Astrocyte of the spinal cord (primary cell): ENCODE measurements at places on chromosomes 5 and 9.

DNA sequence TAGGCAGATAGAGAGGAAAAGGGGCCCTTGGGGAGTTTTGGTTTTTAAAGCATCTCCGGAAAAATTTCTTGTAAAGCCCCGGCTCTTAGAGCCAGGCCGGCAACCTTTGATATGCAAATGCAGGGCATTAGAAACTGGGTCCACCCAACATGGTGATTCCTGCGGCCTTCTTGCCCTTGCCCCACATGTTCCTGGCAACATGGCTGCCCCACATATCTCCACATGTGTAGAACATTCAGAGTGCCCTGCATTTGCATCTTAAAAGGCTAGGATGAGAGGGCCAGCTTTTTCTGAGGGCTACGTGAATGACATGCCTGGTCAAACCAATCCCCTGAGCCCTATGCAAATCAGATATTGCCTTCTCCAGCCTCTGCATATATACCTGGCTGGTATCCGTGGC is 5.0 kb upstream of the SNAPC3 start:
- DNase-seq, result no peak

GRCh38 chr9:97983589-97984187 is 547 bp downstream of the ANP32B start:
- no peak for DNase-seq

- DNase-seq, result no peak
Measured at GRCh38 chr9:98150164-98150563, 31.1 kb upstream of the TRIM14 start.

DNA sequence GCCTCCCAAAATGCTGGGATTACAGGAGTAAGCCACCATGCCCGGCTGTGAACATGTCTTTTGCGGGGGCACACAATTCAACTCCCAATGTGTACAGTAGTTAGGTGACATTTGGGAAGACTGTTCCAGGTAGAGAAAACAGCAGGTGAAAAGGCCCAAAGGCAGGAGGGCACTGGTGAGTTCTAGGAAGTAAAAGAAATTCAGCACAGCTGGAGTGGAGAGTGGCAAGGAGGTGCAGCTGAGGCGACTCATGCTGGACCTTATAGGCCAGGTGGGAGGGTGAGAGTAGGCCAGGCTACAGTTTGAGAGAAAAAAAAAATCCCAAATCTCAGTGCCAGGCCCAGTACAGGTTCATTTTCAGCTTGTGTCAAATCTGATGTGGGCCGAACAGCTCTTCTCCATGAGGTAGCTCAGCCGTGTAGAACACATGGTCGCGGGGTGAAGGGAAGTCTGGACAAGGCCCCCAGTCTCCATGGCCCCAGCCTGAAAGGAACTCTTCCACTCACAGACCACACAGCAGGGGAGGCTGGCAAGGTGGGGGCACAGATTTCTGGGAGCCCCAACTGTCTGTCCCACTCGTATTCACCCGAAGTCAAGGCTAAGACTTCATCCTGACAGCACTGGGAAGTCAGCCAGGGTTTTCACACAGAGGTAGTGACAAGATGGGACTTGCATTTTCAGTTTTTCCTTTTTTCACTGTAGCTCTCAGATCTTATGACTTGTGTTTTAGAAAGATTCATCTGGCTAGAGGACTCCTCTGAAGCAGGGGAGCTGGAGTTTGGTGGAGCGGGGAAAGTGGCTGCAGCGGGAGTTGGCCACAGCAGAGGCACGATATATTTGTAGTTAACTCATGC is 4.5 kb upstream of the HNRNPAB start:
- DNase-seq, result no peak

DNA sequence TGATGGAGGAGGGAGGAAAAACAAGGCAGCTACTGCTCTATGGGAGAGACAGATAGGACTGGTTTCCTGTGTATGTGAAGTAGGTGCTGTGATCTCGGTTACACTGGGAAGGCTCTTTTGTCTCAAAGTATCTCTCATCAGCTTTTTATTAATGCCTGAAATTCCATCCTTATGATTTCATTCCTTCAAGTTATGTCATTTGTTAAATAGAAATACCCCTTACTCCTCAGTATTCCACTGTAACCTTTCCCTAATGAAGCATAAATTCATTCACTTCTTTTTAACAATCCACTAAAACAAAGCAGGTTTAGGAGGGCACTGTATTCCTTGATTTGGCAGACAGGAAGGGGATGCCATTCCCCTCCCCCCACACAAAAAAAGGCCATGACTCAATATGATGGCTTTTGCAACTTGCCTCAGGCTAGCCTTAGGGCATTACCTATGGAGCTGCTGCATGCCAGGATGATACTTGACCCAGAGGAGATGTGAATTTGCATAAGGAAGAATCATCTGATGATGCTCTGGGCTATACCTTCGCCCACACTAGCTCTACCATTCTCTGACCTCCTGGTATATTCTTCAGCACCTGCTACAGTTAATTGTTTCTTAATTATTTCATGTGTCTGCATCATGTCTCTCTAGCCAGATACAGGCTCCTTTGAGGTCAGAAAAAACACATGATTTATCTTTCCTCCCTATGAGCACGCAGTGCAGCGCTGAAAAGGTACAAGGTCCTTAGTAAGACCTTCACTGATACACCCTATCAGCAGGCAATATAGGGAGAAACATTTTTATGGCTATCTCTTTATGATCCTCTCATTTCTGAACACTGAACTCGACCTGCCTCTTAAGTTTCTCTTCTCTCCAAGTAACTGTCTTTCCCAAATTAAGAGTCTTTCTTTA is 26.3 kb downstream of the NR3C1 start:
- DNase-seq, result peak; percentile 50

DNA sequence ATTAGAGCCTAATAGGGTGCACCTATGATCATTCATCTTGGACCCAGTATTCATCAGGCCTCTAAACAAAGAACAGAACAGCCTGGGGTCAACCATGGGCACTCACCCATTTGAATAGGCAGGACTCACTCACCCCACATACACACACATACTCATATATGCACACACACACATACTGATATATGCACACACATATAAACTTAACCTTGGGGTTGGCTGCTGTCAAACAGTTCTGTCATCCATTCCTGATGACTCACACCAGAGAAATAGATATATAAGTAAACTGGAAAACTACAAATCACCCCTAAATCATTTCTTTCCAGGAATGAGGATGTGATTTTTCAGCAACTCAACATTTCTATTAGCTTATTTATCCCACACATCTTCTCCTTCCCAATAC is 51.3 kb downstream of the ARL15 start:
- no peak for DNase-seq

- peak; percentile 75 for DNase-seq
Measured at GRCh38 chr5:56838409-56839039, 23.2 kb downstream of the MAP3K1 start.

DNA sequence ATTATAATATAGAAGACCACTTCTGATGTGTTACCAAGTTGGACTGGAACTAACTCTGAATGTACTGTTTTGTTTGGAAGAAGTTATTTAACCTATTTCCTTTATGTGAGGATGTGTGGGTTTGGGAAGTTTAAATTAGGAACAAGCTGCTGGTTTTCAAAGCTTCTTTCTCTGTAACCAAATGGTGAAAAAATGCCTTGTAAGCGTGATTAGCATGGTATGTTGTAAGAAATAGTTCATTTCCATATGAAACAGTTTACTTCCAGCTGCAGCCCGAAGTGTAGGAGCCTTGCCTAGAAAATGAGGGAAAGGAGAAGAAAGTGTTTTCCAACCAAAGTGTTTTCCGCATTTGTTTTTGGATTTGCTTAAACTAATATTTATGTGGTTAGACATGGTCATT is 36.0 kb downstream of the TTC1 start:
- peak; percentile 44 for DNase-seq

DNA sequence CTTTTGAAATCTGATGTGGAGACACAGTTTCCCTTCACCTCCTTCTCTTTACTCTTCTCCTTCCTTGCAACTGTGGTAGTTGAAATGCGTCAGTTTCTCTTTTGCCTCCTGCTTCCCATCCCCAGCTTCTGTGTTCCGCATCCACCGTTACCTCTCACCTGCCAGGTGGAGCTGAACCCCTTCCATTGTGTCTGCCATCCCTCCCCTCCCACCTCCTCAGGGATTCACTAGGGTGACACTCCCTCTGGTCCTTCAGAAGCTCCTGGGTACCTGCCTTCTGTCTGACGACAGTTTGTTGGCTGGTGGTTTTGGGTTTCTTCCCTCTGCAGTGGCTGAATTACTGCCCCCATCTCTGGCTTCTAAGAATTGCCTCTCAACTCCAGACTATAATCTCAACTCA is 132.1 kb downstream of the SLC24A2 start:
- no peak for DNase-seq

DNA sequence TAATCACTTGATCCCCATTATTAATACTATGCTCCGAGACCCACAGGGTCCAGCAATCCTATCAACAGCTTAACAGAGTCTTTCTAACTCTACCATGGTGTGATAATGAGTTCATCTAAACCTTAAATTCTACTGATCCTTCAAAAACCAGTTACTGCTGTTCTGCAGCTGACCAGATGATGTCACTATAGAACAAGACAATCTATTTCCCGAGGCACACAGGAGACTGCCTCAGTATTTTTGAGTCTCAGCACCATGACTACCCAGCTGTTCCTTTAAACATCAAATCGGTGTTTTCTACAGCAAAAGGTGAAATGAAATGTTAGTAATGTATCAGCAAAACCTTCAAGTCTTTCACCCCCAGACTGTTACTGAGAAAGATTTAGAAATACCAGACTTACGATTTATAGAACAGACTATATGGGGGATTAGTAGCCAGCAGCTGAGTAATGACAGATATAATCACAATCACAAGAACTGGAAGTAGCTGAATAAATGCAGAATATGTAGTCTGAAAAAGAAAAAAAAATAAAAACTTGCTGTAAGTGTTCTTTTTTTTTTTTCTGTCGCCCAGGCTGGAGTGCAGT is 16.9 kb downstream of the DNAJC18 start:
- peak; percentile 78 for DNase-seq

GRCh38 chr5:150293091-150293941 is 3.7 kb upstream of the CAMK2A start:
- no peak for DNase-seq

DNA sequence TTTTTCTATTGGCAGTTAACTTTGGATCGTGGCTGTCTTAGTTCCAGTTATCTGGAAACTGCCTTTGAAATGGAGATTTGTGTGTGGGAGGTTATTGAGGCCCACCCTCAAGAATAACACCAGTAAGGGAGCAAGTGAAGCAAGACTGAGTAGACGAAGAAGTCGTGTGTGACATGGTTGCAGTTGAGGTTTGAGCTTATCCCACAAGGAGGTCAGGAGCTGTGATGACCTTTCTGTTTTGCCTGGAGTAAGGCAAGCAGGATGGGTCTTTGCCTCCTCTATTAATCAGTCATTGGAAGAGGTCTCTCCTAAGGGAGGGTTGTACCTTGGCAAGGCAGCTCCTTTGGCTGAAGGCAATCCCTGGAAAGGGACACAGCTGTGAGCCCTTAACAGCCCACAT is 49.6 kb upstream of the CTXN3 start:
- no peak for DNase-seq

- peak; percentile 64 for DNase-seq
Measured at GRCh38 chr5:105931881-105932421, 1738.8 kb downstream of the EFNA5 start.

- peak; percentile 93 for DNase-seq
Measured at GRCh38 chr9:116549061-116549664, 137.9 kb upstream of the TRIM32 start.

DNA sequence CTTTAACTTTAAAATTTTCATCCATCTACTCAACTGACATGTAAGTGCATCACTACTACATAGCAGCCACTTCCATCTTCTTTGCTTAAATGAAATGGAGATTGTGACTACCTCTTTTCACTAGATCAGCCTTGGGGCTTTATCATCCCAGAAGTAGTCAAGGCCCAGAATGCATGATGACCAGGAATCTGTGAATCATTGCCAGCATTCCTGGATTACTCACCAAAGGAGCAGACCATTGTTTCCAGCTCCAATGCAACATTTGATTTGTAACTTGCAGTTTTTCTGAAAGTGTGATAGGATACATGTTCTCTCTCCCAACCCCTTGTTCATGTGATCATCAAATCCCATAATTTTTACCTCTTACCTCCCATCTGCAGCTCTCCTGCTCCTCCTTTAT is 65.1 kb downstream of the PLPPR1 start:
- DNase-seq, result peak; percentile 3

- DNase-seq, result no peak
Measured at GRCh38 chr5:179485845-179486575, 64.3 kb upstream of the RUFY1 start.

DNA sequence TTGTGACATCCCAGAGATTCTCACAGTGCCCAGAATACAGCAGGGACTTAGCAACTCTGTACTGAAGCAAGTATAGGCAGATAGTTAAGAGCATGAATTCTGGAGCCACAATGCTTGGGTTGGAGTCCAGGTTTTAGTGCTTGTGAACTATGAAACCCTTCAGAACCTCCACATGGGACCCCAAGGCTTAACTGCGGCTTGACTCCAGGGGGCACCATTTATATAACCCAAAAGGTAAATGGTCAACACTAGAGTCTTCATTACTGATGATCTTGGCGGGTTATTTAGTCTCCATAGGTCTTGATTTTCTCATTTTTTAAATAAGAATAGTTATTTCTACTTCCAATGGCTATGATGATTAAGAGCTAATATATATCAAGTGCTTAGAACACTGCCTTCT is 390.3 kb downstream of the TAF11L14 start:
- no peak for DNase-seq

GRCh38 chr9:86909388-86909787 is 37.9 kb downstream of the GAS1 start:
- peak; percentile 52 for DNase-seq

- peak; percentile 93 for DNase-seq
Measured at GRCh38 chr9:91150998-91151717, 210.6 kb downstream of the AUH start.

GRCh38 chr9:137087409-137087925 is 682 bp downstream of the MAN1B1 start:
- DNase-seq, result no peak

- DNase-seq, result peak; percentile 86
Measured at GRCh38 chr5:33343676-33344327, 97.0 kb upstream of the TARS1 start.

- no peak for DNase-seq
Measured at GRCh38 chr9:112507001-112507680, 20.5 kb downstream of the KIAA1958 start.

- no peak for DNase-seq
Measured at GRCh38 chr5:92899611-92900010, 681.4 kb downstream of the NR2F1-AS1 start.

DNA sequence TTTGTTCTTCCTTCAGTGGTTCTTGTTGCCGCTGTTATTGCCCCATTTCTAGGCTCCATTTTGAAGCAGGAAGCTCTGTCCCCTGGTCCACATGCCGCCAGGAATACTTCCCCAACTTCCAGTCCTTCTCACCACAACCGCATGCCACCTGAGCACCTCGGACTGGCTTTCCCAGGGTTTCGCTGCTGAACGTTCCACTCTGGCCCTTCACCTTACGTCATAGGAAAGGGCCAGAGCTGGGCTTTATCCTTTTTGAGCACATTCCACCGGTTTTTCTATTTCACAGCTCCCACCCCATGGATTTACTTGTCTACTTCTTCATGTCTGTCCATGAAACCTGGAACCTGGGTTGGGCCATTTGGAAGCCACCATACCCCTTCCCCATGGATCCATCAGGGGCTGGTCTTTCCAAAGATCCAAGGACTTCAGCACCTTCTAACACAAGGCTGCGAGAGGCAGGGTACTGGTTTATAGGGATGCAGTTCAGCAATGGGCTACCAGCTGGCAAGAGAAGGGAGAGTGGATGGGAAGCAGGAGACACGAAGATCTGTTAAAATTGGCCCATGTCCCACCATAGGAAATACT is 557.4 kb downstream of the BNC2 start:
- DNase-seq, result no peak

- DNase-seq, result no peak
Measured at GRCh38 chr9:72537011-72537545, 15.7 kb downstream of the TMC1 start.

- DNase-seq, result no peak
Measured at GRCh38 chr5:56769875-56770604, 45.3 kb upstream of the MAP3K1 start.

- DNase-seq, result no peak
Measured at GRCh38 chr9:135973277-135974219, 12.4 kb upstream of the UBAC1 start.
